Stimulated activated CD4-positive, alpha-beta T cell treated with anti-CD3 and anti-CD28 coated beads, Interleukin-1b, Interleukin-23, amount 100 ng/mL, for 1 hour (primary cell): ENCODE measurements at places on chromosomes 7 and 10.

DNA sequence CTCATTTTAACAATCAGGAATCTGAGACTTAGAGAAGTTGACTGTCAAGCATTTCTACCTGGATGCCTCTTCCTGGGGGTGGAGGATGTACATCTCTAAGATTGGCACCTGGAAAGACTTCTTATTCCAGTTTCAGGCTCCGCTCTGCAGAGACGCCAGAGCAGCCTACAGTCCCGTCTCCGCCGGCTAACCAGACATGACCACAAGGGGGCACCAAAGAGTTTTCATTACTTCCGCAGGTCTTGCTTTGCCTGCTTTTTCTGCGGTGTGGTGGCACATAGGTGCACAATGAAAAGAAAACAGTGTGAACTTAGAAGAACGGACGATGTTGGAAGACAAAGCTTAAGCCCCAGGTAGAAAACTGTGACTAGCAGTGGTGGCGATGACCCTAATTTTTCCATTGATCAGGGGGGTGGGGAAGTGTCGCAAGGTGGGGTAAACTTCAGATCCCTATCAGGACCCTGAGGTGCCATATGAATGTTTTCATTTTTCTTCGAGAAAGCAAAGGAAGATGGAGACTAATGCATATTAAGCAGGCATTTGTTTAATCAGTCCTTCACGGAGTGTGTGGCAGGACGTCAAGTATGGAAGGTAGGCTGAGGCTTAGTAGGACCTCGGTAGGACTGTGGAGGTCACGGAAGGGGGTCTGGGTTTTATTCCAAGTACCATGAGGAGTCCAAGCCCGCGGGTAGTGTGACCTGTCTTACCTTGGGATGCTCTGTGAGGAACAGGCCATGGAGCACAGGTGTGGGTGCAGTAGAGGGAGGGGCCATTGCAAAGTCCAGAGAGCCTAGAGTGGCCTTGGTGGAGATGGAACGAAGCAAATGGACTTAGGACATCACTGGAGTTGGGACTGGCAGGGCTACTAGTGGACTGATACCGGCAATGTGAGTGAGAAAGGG is 60.1 kb upstream of the SORCS3 start:
- peak; percentile 32 for DNase-seq

DNA sequence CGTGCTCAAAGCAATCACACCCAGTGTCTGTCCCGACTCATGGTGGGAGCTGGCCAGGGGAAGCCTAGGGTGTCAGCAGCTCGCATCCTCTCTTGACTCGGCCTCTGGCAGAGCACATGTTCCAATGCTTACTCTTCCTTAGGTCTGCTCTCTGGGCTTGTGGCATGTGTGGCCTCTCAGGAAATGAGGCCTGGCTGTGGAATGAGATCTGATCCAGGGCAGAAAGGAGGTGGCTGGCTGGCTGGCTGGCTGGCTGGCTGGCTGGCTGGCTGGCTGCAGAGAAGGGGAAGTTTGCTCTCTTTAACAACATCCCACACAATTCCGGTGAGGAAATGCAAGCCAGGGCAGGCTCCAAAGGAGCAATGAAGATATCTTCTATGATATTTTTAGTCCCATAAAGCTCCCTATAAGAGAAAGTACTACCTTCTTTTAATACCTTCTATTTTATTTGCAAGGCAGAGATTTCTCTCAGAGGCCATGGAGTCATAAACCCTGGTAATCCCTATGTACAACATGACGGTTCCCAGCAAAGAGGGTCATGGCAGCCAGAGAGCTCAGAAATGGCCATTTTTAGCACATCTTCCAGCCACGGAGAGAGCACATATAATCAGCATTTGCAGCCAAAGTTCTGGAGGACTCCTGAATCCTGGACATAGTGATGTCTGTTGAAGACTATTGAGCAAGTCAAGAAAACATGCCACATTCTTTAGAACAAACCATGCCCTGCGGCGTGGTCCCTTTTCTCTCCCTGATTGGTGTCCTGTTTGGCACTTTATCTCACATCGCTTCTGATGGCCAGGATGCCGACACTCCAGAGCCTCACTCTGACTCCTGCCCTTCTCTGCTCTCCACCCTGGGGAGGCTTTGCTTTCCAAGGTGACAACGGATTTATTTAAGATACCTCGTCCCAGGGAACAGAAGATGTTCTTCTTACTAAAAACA is 153.7 kb downstream of the FANK1 start:
- no peak for DNase-seq

GRCh38 chr10:128147669-128148068 is 21.4 kb upstream of the MKI67 start:
- no peak for DNase-seq

- DNase-seq, result no peak
These were observed 29.8 kb downstream of the CPVL start for GRCh38 chr7:29116361-29117200.

DNA sequence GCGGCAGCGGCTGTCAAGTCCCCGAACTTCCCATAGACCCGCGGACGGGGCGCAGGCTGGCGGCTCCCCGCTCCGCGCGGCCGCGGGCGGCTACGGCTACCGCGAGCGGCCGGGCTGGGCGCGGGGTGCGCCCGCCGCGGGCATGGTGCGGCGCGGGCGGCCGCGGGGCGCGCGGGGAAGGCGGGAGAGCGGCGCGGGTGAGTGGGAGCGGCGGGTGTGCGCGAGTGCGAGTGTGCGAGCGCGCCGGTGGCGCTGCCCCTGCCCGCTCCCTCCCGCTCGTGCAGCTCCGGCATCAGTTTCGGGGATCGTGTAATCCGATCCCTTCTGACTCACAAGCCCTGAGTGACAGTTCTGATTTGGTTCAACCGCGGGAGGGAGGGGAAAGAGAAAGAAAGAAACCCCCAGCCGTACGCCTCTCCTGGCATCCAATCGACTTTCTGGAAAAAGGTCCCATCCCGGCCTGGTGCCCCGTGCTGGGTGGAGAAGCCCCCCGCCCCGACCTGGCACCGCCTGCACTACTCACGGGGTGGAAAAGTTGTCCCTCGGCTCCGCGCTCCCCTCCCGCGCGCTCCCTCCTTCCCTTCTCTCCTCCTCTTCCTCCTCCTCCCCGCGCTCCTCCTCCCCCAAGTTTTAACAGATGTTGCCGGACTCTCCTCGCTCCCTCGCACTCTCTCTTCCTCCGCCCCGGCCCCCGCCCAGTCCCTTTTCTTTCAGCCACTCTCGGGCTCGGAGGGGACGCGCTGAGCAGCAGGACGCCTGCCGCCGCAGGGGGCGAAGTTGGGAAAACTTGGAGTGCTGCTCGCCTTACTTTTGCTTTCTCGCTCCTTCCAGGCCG is at the start of gene GLI3:
GLI3 (minus strand) TSS at position 234 of the 835 bp plus-strand sequence. CDS start 13,956 bp downstream, outside the sequence.
- DNase-seq, result no peak
